CD8-positive, alpha-beta memory T cell (primary cell): ENCODE measurements at places on chromosomes 2 and 18.
A peak's percentile ranks its signal among the peaks of the same experiment; 100 is the strongest.

GRCh38 chr2:12965540-12966269, 249.0 kb downstream of the TRIB2 start:
- DNase-seq, result peak; percentile 2

DNA sequence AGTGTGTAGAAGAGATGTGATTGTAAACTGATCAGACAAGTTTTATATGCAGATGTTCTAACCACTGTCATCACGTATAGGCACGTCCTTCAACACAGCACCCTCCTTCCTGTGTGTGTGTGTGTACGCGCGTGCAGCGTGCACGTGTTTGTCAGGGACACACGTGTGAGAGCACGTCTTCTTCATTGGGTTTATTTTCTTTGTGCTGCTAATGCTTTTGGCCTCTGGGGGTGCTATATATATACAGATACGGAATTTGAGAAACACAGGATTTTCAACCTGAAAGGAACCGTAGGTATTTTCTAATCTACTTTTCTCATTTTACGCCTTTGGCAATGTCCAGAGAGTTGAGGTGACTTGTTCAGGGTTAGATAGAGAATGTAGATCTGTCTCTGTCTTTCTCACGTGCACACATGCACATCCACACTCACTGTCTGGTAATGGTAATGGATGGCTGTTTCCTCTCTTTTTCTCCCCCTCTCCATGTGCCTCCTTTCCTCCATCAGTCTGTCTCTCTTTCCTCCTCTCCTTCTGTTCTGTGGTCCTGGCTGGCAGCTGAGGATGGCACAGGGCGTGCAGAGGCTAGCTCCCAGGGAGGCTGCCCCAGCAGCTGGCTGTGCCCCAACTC, 13.4 kb upstream of the CELF4 start:
- DNase-seq, result no peak

DNA sequence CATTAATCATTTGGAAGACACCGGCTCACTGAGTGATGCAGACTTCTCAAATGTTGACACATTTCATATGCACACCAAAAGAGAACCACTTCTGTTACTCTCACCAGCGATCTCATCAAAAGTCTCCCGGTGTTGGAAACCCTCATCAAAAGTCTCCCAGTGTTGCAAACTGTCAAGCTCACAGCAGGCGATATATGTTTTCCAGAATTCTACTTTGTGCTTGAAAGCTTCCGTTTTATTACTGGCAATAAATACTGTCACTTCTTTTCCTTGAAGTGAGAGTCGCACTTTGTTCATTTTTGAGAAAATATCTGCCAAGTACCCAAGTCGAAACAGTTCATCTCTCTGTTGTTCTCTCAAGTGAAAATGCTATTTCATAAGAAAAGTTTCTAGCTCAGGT, 20.5 kb downstream of the MLPH start:
- DNase-seq, result no peak

DNA sequence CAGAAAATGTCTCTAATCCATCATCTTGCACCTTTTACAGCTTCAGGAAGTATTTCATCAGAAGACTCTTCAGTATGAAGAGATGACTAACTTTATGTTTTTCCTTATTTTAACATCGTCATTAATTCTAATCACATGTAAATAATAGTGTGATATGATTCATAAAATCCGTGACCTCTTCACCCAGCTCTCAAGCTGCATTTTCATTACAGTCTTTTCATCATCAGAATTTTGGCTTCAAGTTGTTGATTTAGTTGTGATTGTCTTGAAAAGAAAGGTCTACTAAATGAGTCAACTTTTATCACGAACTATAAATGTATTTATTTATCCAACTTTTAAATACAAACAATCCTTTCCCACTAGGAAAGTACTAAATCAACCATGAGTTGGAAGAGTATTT, 410.3 kb downstream of the LRP1B start:
- DNase-seq, result no peak

GRCh38 chr2:233115741-233116140, 55.6 kb downstream of the INPP5D start:
- no peak for DNase-seq

DNA sequence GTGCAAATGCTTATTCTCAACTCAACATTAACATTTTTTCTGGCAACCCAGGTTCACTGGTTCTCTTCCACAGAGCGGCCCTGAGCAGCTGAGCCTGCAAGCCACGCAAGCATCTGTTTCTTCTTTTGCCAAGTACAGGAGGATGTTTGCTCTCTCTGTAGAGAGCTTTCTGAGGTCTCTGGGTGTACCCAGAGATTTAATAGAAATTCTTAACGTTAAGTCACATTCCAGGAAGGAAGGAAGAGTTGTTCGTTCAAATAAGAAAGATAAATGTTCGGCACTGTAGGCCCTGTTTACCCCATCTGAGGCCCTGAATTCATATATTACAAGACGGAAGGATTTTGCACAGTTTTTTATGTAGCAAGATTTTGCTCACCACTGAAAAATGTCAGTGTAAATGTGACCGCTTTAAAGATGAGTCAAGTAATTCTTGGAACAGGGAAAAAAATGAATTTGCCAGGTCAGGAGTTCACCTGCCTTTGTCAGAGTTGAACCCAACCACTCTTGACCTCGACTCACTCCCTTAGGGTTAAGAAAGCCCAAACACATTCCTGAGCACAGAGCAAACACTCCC, 30.1 kb downstream of the KCTD18 start:
- DNase-seq, result no peak

DNA sequence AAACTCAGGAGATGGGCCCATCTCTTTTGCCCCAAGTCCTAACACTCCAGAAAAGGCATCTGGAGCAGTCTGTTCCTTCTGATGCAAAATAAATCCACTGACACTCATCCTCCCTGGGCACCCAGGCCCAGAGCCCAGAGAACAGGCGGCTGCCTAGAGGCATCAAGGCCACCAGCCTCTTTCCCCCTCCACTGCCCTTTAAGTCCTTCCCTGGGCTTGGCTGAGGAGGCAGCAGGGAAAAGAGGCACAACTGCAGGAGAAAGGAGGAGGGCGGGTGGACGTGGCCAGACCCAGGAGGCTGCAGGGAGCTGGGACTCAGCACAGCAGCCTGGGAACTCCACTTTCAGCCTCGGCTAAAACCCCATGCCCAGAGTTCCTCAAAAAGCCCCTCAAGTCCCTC, 99.7 kb upstream of the ID2 start:
- DNase-seq, result no peak

DNA sequence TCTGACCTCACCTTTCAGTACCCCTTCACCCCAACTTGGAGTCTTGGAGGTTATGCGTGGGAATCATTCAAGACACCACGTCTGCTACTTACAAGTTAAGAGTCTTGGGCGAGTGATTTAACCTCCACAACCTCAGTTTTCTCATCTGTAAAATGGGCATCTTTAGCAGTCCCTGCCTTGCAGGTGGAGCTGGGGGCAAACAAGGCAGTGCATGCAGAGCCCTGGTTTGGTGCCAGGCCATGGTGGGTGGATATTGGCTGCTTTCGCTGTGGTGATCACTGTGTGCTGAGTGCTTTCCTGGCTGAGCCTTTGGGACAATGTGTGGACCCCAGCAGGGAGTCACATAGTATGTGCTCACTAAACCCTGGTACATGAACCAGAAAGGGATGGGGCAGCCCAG, 20.4 kb upstream of the PTMA start:
- no peak for DNase-seq

GRCh38 chr2:47208852-47209606, 53.9 kb upstream of the STPG4 start:
- DNase-seq, result no peak

DNA sequence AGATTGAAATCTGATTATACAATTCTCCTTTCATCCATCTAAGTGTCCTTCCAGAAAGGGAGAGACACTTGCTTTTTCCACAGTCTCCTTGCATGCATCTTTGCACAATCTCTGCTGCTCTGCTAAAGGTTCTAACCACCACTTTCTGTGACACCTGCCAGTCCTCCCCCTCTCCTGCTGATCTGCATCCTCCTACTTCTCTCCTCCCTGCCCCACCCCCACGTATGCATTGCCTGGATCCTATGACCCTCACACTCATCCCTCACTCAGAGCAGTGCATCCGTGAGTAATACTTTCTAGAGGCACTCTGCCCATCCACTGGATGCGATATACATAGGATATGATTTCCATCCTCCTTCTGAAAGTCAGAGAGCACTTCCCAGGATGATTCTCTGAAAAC, 27.7 kb upstream of the TRAPPC8 start:
- DNase-seq, result no peak

DNA sequence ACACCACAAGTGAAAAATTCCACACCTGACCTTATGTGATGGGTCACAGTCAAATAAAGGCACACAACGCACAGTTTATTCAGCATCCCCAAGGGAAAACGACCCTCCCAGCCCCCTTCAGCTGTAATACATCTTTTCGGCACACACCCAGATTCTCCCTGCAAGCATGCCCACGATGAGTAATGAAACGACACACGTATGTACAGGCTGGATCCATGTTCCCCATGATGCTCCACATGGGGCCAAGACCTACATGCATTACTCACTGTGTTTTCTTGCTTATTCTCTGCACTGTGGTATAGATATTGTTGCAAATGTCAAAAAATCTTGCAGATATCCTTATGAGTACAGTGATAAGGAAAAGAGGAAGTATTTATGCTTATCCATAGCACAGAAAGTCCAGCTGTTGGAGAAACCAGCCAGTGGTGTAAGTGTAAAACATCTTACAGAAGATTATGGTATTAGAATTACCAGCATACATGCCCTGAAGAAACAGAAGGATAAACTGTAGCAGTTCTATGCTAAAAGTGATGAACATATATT, 32.5 kb upstream of the SGPP2 start:
- DNase-seq, result no peak

- no peak for DNase-seq
These were observed 145.6 kb downstream of the TTC27 start for GRCh38 chr2:32773448-32773808.

DNA sequence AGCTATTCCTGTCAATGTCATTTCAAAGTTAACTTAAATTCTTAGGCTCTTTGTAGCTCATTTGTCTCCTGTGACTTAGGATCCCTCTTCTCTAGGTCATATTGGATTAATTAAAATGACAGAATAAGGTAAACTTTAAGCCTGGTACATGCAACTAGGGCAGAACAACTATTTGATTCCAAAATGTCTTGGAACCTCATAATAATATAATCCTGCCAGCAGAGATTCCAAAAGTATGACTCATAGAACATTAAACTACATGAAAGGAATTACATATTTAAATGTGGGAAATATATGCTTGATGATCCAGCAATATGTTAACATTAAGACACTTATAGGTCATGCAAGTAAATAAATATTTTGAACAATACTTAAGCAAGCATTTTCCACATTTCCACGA, 63.3 kb downstream of the COL3A1 start:
- no peak for DNase-seq

DNA sequence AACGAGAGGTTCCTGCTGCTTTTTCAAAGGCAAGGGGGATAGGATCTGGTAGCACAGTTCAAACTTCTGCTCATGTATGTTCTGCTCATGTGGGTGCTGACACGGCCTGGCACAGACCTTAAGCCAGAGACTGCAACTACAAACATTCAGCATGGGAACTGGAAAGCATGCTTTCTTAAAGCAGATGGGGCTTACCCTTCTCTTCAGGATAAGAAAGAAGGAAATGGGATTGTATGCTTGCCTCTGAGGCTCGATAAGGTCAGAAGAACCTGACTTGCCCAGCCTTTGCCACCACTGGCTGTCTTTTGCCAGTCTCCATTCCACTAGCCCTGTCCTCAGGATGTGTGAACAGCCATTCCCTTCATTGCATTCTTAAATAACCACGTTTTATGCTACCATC, 10.7 kb downstream of the DOCK10 start:
- no peak for DNase-seq

GRCh38 chr18:56804395-56804794, 153.2 kb downstream of the WDR7 start:
- DNase-seq, result no peak

DNA sequence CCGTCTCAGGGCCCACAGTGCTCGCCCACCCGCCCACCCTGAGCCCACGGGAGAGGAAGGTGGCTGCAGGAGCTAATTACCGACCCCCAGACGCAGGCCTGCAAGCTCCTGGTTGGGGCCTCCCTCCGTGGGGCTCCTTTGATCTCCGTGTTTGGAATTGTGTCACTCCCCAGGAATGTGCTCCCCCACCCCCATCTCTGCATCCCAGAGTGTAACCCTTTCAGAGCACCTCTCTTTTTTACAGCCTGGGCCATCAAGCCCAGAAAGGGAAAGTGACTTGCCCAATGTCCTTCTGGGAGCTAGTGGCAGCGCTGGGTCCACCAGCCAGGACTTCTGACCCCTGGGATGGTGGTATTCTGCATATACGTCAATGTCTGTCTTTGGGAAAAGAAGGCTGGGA, 335.1 kb downstream of the CYRIA start:
- DNase-seq, result no peak

DNA sequence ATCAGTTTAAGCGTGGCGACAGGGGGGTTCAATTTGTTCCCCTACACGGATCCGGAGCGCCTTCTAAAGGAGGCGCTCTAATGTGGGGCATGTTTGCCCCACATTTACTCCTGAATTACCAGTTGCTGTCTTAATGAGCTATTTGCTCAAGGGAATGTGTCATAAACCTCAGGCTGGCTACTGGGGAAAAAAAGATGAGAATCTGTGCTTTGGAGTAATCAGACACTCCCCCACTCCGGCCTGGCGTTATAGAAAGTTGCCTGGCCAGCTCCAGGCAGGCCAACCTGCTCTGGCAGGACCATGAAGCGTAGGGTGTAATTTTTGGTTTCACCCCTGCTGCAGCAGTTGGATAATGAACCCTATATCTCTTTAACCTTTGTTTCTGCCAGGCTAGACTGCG, 31.0 kb upstream of the MAP3K20 start:
- no peak for DNase-seq

GRCh38 chr2:26176279-26176615, 3.4 kb downstream of the GAREM2 start:
- DNase-seq, result no peak

GRCh38 chr2:64111426-64111825, 32.8 kb downstream of the PELI1 start:
- DNase-seq, result no peak

DNA sequence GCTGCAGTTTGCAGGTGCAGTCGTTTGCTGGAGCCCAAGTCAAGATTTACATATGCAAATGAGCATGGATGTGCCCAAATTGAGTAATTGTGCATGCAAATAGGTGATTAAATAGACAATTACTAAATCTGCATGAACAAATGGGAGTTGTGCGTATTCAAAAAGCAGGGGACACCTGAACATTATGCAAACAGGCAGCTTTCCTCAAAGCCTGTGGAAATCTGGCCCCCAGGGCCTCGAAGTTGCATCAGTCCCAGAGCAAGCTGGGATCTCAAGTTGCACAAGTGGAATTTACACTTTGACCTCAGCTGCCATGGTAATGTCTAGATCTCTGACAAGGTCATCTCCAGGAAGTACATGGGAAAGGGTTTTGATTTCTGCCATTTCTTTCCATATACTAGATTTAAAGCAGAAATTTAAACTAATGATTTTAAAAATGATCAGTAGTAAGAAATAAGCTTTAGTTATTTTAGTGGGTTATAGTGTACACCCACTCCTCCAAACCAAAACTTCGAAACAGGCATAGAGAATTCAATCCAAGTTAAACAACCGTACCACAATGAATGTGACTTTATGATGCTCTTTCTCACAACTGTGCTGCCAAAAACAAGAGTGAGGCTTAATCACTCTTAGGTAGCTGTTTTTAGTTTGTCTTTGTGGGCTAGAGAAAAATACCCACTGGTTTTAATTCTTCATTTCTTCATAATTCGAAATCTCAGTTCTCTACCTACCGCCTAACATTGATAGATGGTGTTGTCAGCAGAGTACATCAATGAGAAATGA, 110.7 kb downstream of the RND3 start:
- DNase-seq, result no peak

GRCh38 chr2:149200109-149200520, 130.3 kb upstream of the LYPD6 start:
- DNase-seq, result no peak

GRCh38 chr2:84865181-84865783, 15.6 kb downstream of the TRABD2A start:
- peak; percentile 58 for DNase-seq

GRCh38 chr2:66437109-66437690, 2.3 kb downstream of the MEIS1 start:
- DNase-seq, result no peak
